ENCODE measurements at places on chromosomes 13 and 19.

DNA sequence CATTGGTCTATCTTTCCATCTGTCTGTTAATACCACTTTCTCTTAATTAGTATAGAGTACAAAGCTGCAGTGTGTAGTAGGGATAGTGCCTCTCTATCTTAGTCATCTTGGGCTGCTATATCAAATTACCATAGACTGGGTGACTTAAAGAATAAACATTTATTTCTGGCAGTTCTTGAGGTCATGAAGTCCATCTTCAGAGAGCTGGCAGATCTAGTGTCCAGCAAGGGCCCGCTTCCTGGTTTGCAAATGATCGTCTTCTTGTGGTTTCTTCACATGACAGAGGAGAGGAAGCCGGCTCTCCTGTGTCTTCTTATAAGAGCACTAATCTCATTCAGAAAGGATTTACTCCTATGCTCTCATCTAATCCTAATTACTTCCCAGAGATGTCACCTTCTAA, 6.1 kb downstream of the ZNF700 start:
- no peak for DNase-seq

DNA sequence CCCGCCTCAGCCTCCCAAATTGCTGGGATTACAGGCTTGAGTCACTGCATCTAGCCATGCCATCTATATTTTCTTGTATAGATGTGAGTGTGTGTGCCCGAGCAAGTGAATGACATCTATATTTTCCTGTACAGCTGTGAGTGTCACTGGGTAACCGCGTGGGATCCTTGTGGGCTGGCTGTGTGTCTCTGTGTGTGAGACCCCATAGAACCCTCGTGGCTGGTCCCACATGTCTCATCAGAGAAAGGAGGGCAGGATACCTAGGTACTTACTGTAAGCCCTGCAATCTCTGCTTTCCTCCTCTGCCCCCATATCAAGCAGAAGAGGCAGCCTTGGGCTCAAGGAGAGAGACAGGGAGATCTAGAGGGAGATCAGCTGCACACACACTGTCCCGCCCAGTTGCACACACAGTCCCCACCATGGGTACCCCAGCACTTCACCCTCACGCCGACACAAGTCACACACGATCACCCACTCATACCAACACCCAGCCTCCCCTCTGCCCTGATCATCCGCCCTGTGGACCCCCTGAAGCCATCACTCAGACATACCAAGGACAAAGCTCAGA, 655 bp downstream of the DENND1C start:
- DNase-seq = no peak

DNA sequence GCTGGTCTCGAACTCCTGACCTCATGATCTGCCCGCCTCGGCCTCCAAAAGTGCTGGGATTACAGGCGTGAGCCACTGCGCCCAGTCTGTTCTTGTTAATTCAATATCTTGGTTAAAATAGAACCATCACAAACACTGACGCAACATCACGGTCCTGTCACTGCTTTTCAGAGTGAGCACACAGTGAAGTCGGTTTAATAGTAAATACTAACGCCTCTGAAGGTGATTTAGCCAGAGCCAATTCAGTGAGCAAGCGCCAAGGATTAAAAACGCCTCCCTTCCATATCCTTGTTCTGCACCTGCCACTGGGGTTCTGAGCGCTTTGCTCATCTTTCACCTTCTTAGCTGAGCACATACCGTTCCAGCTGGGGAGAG, 30.3 kb downstream of the LAMP1 start:
- DNase-seq = no peak

DNA sequence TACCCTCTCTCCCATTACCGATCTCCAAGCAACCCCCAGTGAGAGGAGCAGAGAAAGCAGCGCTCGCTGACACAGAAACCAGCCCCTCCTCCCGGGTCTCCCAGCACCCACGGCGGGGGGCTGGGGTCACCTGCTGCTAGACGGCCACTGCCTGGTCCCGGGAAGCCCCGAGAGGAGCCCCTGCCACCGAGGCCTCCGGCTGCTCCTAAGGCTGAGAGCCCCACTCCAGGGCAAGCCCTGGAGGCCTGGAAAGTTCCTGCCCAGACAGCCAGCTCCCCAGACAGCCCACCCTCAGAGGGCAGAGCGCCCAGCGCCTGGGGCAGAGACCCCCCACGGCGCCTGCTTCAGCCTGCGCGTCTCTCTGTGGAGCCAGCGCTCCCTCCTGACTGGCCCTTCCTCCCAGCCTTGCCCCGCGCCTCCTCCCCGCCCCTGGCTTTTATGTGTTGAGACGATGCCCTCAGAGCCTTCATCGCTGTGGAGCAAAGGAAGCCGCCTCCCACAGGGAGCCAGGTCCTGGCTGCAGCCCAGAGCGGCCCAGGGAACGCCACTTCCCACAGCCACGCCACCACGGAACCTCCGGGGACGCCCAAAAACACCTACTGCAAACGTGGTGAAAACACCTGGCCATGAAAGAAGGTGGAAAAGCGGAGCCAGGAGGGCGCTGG, 51.1 kb downstream of the MLLT1 start:
- no peak for DNase-seq
